HCT116 (cell line): ENCODE measurements at places on chromosomes 16 and 17. TPM values are rescaled to one million over a fixed set of nuclear protein-coding genes. Genes with fewer than 3 reads are reported as not detected.

KRTAP1-1 gene
- total RNA-seq: not detected

DNA sequence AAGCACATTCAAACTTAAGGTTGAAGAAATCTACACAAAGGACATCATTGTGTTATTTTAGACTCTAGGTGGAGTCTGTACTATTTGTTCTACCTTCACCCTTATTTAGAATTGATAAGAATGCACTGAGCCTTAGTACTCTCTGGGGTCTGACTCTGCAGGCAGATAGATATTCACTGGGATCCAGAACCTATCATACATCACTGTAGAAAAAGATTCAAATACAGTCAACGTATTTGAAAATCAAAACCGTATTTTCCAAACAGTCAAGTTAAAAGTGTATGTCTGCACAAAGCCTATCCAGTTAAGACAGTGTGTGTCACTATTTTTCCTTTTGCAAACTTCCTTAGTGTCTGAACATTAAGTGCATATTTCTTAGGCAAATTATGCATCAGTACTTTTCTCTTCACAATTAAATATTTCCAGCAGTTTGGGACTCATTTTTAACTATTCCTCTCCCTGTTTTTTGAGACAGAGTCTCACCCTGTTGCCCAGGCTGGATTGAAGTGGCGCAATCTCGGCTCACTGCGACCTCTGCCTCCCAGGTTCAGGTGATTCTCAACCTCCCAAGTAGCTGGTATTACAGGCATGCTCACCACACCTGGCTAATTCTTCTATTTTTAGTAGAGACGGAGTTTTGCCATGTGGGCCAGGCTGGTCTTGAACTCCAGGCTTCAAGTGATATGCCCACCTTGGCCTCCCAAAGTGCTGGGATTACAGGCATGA is 22.3 kb downstream of the MOSMO start:
- DNase-seq: no peak

GRCh38 chr16:88387941-88388627 is 5.3 kb downstream of the ZNF469 start:
- DNase-seq: no peak

TNP2 gene
- total RNA-seq: not detected

GALNS gene
- 44.6 TPM for total RNA-seq

CA7 gene
- not detected for total RNA-seq

GRCh38 chr16:55566432-55567175 is at the start of gene CAPNS2:
TSS of gene CAPNS2 (plus strand) at chr16:55566684. CDS start at chr16:55566757, 73 bp downstream.
- no peak for DNase-seq

DNA sequence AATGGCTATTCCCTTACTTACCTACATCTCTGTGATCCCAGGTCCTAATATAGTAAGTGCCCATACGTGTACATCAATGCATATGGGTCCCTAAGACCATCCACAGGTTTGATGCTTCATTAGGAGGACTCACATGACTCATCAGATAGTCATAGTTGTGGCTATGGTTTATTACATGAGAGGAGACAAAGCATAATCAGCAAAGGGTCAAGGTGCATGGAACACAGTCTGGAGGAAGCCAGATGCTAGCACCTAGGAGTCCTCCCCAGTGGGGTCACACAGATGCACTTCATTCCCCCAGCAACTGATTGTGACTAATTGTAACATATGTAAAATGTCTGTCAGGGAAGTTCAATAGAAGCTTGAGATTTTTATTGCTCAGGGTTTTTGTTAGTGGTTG is 42.8 kb downstream of the PHKB start:
- peak; percentile 3 for DNase-seq

NOS2 gene
- 0.07 TPM for total RNA-seq

GRCh38 chr17:73184136-73184993 is 8.5 kb upstream of the COG1 start:
- DNase-seq: no peak

- DNase-seq: no peak
Measured at GRCh38 chr17:44758414-44759085, at the start of gene ADAM11. TSS of gene ADAM11 (plus strand) at chr17:44758988. CDS start at chr17:44759200, 212 bp downstream.

DNA sequence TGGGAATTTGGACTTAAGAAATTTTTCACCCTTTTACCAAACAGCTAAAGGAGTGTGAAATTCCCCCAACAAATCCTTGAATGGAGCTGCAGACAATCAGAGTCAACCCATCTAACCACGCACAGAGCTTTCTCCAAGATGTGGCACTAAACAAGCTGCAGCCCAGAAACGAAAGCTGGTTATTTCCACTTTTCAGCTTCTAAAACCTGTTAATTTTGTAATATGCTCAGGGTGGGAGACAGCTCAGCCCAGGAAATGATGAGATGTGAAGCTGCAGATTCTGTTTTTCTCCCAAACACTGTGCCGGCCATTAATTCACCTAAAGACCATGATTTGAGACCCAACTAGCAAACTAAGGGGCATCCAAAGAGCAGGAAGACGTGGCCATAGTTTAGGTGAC is 33.2 kb upstream of the ABR start:
- no peak for DNase-seq

DNA sequence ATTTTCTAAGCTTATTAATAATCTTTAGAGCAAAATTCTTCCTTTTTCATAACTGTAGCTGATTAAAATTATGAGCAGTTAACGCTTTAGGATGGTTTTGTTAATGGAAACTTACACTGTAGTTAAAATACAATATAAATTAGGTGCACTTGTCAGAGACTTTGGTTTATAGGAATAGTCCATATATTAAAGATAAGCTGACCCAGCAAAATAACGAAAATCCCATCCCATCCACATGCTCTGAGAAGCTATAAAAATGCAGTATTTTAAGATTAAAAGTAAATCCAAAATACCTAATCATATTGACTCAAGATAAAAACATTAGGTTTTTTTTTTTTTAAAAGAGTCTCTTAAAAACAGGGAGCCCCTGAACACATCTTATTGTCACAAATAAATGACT is 38.0 kb downstream of the CEP95 start:
- no peak for DNase-seq

DNA sequence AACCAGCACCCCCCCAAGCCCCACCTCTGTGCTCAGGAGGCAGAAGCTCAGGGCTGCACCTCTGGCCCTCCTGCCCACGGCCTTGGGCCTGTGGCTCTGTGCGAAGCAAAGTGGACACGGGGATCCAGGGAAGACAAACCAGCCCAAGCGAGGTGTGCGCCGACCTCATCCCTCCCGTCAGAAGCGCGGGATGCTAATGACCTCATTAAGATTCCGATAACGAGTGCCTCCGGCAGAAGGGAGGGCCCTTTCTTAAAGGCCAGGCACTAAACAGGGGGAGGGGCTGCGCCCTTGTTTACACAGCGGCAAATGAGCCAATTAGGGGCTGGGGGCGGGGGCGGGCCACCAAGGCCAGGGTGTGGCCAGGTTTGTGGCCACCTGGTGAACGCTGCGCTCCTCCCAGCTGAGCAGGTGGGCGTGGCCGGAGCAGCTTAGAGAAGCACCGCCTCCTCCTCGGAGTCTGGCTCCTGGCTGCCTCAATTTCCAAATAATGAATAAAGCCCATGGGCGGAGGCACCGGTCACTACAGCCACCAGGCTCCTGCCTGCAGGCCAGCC is 3.2 kb downstream of the CBX4 start:
- DNase-seq: peak; percentile 42

HOXB2 gene
- 2.0 TPM for total RNA-seq

DNA sequence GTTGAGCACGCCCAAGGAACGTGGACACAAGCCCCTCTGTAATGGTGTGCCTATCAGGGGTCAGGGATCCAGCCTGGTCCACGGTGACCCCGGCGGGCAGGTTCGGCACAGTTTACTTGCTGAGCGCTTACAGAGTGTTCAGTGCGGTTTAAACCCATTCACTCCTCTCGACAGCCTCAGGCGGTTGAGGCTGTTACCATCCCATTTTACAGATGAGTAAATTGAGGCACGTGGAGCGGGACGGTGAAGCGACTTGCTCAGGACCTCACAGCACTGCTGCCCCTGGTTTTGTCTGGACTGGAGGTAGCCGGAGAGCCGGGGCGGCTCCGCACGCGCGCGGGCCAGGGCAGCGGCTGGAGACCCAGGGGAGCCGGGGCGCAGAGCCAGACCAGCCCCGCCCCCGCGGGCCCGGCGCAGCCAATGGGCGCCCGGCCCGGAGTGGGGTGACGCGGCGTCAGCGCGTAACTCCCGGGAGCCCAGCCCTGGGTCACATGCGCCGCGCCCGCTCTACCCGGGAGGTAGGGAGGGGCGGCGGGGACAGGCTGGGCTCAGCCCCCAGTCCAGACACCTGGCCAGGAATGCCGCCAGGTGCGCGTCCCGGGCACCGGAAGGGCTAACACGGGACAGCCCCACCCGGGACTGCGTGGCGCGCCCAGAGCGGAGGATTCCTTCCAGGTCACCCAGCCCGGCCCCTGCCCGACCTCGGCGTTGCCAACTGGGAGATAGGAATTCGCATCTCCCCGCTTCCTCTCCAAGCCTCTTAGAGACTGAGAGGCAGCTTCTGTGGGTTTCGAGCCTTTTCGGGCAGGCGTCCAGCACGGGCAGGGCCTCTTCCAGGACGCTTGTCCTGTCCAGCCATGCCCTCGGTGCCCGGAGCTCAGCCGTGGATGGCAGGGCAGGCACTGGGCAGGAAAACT is 3.3 kb upstream of the SREBF1 start:
- DNase-seq: peak; percentile 69

GNAO1 gene
- total RNA-seq: 0.12 TPM

DNA sequence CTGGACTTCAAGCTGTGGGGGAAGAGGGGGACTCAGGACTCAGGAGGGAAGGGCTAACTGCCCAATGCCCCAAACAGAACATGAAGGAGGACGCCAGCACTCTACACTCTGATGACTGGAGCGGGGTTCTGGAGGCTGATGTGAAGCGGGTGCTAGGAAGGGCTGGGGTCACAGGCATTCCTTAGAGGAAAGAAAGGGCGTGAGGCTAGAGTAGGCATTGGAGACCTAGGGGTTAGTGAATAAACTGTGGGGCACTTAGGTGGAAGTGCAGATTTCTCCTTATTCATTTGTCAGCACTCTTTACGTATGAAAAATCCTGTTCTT is 760 bp upstream of the LMF1 start:
- no peak for DNase-seq

DNA sequence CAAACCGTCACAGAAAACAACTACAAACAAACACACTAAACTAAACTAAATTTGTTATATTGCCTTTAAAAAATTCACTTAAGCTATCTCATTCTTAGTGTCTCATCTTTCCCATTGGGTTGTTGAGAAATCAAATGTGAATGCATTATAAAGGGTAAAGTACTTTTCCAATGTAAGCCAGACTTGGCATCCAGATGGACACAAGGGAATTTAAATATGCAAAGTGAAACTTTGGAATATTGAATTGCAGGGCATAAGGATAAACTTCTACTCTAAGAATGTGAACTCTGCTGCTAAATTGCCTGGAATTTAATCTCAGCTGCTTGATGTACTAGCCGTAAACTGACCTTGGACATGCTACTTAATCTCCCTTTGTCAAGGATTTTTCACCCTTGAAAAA is 1554.6 kb downstream of the CDH8 start:
- DNase-seq: no peak

GRCh38 chr16:84143784-84144199 is 1.2 kb downstream of the HSDL1 start:
- DNase-seq: no peak

DNA sequence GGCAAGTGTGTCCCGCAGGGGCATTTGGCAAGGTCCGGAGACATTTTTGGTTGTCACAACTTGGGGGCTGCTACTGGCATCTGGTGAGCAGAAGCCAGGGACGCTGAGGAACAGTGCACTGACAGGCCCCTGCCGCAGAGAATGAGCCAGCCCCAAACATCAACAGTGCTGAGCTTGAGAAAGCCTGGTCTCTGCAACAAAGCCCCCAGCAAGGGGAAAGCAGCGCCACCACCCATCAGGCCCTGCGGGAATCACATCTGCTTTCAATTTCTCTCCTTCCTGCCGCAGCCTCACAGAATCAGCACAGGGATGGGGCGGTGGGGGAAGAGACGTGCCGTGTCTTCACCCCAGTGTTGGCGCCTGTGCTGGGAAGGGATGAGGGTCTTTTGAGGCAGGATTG is 14.8 kb upstream of the PRPSAP1 start:
- DNase-seq: no peak

DNA sequence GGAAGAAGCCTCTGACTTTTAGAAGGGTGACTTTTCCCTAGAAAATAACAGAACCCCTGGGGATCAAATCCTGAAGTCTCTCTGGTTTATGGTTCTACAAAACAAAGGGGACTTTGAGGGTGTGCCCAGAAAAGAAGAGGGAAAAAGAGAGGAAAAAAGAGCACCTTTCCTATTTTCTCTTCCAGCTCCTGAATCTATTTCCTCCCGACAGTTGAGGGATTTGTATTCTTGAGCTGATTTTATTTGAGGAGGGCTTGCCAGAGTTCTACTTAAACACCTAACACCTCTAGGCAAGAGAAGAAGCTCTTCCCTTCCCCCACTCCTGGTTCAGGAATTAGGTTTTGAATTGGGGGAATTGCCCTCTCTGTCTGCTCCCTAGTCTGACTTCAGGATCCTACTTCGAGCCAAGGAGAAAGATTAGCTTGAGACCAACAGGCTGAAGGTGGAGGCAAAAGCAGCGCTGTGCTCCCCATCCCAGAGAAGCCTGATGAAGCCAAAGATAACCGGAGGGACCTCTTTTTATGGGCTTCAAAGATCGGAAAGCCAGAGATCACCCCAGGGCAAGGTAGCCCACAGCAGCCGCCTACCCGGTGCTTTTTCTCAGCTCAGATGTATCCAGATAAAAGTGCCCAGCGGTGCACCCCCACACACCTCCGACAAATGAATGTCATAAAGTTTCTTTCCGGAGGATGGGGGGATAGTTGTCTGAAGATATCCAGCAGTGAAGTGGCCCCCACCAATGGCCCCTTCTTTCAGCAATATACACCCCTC is 796 bp downstream of the HOXB3 start:
- no peak for DNase-seq

DNA sequence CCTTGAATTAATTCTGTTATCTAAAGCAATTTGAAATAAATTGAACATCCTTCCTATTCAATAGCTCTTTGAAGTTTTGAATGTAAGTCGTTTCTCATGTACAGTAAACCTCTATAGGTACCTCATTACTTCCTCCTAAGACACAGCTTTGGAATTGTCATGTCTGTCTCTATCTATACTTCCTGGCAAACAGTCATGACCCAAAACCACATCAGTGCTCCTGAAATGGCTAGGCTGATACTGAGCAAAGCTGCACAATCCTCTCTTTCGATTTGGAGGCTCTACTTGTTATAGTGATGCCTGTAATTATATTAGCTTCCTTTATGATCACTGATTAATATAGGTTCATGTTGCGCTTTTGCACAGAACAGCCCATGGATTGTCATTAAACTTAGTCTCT is 110.1 kb downstream of the ADAMTS18 start:
- no peak for DNase-seq

- DNase-seq: no peak
Measured at GRCh38 chr16:56422896-56423441, 2.4 kb downstream of the AMFR start.

KCNG4 gene
- not detected for total RNA-seq

GRCh38 chr17:50055426-50056216 is at the start of gene ITGA3:
TSS of gene ITGA3 (plus strand) at chr17:50056110. CDS start at chr17:50056440, 330 bp downstream.
- DNase-seq: peak; percentile 98

GRCh38 chr17:17723354-17724261 is 42.4 kb downstream of the RAI1 start:
- no peak for DNase-seq

DNA sequence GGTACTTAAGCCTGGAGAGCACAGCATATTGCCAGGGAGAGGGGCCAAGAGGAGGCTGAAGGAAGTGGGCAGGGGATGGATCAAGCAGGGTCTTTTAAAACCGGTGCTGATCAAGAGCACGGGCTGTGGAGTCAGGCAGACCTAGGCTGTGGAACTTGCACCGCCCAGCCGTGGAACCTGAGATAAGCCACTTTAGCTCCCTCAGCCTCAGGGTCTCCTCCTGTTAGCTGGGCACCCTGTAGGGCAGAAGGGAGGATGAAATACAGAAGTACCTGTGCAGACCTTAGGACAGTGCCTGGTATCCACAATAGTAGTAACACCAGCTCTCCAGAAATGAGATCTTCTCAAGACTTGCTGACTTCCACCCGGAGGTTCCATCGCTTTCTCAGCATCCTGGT is 9.3 kb downstream of the ODAD4 start:
- no peak for DNase-seq
